ENCODE measurements at places on chromosomes 6 and 20.
A peak's percentile ranks its signal among the peaks of the same experiment; 100 is the strongest.

GRCh38 chr6:163402616-163403015, 11.9 kb upstream of the QKI start:
- no peak for DNase-seq

GRCh38 chr6:21612067-21612745, 18.7 kb downstream of the SOX4 start:
- DNase-seq: no peak

- peak; percentile 50 for DNase-seq
These were observed 144.5 kb downstream of the LPA start for GRCh38 chr6:160519603-160520042.

DNA sequence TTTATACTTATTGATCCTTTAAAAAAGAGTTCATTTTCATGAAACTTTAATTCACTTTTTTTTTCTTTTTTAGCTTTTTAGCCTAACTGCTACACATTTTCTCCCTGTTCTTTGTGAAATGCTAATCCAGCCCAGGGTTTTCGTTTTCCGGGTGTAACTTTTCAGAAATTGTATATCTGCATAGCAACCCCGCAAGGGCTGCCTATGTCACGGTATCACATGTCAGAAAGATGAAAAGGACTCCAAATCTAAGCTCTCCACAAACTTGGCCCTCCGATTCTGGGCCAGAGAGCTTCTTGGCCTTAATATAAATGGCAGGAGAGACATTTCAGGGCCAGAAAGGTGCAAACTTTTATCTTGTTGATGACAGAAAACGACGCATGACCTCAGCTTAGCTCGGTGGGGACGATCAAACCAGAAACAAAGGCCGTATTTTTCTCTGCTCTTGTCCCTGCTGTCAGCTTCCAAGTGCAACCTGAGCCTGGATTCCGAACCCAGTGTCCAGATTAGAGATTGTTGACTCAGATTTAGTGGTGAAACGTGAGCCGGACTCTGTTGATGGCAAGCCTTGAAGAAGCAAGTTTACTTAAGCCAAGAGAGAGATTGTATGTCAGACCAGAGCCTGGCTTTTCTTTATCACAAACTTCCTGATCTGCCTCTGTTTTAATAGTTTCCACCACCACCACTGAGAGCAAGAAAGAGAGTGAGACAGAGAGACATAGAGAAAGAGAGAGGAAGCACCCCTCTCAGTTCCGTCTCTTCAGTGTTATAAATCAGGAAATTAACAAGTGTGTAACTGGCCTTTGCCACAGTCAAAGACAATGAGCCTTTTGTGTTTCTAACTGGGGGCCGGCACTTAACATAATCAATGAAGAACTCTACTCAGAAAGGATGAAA, 157.8 kb downstream of the SCML4 start:
- DNase-seq: no peak

DNA sequence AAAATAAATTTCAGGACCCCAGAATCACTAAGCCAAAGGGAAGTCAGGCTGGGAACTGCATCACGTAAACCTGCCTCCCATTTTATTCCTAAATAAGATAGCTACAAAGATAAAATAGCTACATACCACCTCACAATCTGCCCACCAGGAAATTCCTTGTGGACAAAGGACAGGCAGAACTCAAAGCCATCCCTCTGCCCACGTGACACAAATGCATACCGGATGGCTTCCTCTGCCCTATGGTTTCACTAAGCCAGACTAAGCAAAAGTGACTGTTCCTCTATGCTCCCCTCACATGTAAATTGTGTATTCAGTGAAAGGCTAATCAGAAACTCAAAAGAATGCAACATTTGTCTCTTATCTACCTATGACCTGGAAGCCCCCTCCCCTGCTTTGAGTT, 15.0 kb downstream of the MBOAT1 start:
- DNase-seq: no peak

GRCh38 chr20:34824452-34824805, 1.0 kb downstream of the NCOA6 start:
- DNase-seq: peak; percentile 88

DNA sequence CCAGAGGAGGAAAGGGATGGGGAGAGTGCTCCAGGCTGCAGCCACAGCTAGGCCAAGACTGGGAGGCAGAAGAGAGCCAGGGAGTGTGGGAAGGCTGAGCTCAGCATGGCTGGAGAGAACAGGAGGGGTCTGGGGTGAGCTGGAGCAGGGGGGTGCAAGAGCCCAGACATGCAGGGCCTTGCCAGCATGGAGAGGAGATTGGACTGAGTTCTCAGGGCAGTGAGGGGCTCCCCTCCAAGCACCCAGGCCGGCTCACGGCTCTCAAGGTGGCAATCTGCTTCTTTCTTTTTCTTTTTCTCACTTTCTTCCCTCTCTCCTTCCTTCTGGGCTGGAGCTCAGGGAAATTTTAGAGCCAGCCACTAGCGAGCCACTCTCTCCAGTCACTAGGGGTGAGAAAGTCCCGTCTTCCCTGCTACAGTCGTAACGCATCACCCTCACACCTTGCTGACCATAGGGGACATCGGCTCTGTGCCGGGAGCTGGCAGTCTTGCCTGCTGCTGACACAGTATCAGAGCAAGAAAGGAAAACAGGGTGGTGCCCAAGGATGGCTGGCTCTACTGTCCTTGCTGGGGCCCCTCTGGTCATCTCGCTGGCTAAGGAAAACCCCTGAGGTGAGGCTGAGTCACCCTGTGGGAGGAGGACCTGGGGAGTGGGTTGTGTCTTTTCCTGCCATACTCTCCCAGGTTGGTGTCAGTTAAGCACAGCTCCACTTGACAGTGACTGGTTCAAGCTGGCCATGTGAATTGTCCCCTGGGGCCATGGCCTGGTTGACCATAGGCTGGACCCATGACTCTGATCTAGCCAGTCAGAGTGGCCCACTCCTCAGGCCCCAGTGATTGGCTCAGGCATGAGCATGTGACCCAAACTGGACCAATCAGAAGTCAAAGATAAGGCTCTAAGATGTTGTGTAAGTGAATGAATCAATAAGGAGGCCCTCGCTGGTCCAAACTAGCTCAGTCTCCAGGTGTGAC, 135.1 kb upstream of the PMEPA1 start:
- DNase-seq: no peak

DNA sequence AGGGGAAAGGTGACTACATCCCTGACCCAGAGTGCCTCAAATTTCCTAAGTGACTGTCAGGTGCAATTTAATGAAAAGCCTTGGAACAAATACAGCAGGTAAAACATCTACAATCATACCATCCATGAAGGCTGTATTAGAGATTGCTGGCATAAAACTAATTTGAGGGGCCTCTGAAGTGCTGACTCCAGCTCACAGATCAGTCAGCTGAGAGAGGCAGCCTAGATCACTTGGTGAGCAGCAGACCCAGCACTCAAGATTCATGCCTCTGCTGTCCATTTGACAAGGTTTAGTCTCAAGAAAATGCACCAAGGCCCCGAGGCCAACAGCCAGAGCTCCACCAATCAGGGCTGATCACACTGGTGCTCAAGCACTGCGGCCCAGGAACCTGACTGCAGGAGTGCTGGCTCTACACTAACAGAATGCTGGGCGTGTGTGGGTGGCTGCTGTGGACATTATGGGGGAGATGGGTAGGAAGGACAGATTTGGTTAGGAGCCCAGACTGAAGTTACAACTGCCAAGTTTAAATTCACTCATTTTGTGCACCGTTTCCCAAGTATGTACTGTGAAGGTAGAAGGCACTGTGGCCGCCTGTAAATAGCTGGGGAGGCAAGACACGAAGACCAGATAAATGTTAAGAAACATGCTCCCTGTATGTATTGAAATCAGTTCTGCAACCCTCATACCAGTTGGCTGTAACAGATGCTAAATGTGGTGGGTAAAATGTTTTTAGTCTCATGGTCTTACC, 28.2 kb downstream of the SNX5 start:
- no peak for DNase-seq

DNA sequence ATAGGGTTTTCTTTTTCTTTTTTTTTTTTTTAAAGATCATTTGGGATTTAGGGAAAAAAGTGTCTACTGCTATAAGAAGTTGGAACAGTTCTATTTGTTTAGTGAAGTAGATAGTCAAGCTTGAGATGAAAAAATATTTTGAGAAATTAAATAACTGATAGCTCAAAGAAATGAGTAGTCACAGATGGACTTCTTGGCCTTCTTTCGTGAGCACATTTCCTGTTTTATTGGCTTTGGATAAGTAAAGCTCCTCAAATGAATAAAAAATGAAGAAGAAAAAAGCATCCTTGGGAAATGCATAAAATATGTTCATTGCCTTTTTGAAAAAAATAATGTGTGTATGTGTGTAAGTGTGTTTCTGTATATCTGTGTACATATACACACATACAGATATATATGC, 515.9 kb downstream of the GRIK2 start:
- no peak for DNase-seq

GRCh38 chr20:57619051-57619831, 985 bp downstream of the ZBP1 start:
- no peak for DNase-seq

DNA sequence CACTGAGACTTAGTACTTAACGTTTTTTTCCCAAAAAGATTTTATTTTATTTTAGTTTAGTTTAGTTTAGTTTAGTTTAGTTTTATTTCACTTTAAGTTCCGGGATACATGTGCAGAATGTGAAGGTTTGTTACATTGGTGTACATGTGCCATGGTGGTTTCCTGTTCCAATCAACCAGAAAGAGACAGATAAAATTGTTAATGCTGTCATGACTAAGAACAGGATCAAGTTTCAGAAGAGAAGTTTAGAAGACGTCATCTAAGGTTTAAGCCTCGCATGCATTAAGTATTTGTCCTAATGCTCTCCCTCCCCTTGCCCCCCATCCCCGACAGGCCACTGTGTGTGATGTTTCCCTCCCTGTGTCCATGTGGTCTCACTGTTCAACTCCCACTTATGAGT, 540.0 kb downstream of the KHDRBS2 start:
- no peak for DNase-seq

DNA sequence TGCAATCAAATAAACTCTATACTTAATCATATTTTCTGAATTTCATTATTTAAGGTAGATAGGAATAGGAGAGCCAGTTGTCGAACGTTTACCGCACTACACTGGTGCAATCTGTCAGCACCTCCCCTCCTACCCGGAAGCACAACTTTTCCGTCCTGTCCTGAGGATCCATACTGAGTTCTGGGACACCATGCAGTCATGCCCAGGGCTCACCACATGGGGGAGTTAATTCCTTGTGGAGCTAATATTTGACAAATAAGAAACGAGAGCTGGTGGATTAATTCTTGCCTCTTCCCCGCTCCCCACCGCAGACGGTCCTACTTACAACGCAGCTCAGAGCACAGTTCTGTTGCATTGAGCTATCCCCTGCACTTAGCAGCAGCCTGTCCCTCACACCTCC, 107.7 kb upstream of the RALGAPA2 start:
- no peak for DNase-seq

Measured in hematopoietic multipotent progenitor cell treated with erythropoietin and hydrocortisone succinate and interleukin-3 and kit ligand, for 15 days (in vitro differentiated cells).